ENCODE measurements at places on chromosomes 1 and 21. TPM values are rescaled to one million over a fixed set of nuclear protein-coding genes. Genes with fewer than 3 reads are reported as not detected.

- DNase-seq = no peak
Observed at GRCh38 chr1:28027660-28028059, 60.8 kb downstream of the EYA3 start.

DNA sequence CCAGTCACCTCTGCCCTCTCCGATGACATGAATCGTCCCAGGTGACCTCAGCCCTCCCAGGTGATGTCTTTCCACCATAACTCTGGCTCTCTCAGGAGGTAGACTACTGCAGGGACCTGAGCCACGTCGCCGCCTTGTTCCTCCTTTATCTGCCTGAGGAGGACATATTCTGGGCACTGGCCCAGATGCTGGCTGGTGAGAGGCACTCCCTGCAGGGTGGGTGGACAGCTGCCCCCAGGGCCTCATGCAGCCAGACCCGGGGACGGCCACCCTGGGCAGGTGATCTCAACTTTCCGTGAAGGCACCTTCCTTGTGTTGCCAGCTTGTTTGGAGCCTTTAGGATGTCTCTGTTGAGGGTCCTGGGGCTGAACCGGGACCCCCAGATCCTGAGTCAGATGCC lies 13.9 kb upstream of the ZBTB17 start:
- peak; percentile 44 for DNase-seq

GRCh38 chr1:243393096-243393495 lies 137.3 kb downstream of the SDCCAG8 start:
- DNase-seq = no peak

Gene CIART
- 15.4 TPM for total RNA-seq

Gene TNFSF4
- total RNA-seq = 0.40 TPM

Gene RIIAD1
- total RNA-seq = 4.4 TPM

Gene SAMD13
- total RNA-seq = 1.7 TPM

Gene PEAR1
- 8.2 TPM for total RNA-seq
